ENCODE measurements at places on chromosomes 4 and X. TPM values are rescaled to one million over a fixed set of nuclear protein-coding genes. Genes with fewer than 3 reads are reported as not detected.

DNA sequence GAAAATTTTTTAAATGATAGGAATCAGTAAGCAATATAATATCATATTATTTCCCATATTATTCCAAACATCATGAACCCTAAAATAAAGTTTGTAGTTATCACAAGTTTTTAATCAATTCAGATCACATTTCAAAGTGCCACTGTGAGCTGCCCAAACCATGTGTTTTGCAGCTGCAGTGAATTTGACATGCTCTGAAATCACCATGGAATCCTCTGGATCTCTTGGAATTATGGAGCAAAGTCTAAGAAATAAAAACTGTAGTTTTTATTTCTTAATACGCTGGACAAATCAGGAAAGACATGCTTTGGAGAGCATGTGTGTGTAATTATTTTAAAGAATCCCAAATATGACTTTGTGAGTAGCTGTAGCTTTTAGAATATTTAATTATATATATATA, 262.7 kb downstream of the ANKRD50 start:
- no peak for DNase-seq

GRCh38 chr4:37892641-37893040, 1.8 kb downstream of the TBC1D1 start:
- DNase-seq = no peak

DNA sequence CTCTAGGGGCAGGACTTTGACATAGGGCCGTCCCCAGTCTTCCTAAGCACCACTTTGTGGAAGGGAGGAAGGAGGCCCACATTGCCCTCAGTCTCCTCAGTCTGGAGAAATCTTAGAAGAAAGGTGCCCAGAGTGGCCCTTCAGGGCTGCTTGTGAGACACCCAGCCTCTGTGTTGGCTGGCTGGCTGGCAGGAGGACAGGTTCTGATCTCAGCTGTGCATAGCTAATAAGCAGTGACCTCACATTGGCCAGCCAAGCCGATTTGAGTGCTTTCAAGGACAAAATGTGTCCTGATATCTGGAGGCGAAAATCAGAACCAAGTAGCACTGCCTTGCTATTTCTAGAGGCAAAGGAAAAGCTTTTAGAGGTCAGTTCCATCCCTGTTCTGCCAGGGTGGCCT, 211.5 kb downstream of the BCOR start:
- no peak for DNase-seq

- DNase-seq = no peak
These were observed 192.2 kb downstream of the LDB2 start for GRCh38 chr4:16706251-16706650.

DNA sequence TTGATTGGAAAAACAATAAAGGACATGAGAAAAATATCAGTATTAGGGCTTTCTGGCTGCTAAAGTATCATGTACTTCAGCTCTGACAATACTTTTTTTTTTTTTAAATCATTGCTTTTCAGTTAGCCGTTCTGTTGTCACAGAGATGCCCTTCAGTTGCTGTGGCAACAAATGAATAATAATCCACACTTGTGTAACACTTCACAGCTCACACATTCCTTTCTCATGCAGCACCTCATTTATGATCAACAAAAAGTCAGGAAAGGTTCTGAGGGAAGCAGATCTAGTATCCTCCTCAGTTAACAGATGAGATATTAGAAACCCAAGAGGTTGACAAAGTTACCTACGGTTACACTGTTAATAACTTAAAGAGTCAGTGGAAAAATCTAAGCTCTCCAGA, 444.2 kb upstream of the SLIT2 start:
- no peak for DNase-seq

DNA sequence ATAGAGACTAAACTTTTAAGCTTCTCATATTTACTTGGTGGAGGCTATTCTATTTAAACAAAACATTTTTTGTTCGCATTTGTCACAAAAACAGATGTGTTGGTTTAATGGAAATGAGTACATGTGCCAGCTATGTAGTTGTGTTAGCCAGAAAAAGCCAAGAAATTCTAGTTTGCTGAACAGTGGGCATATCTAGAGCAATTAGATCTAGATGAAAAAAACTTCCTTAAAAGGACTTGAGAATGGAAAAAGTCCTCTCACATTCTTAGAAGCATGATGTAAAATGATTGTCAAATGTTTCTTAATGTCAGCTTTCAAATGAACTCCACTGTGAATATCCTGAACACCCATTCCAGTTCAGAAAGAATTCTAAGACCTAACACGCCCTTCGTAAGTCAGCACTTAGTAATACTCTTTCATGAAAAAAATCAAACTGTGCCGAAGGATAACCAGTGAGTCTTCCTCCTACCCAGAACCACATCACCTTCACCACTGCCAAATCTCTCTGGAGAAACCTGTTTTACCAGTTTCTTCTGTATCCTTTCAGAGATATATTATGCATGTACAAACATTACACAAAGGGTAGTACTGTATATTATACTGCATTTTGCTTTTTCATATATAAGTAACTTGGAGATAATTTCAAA, 28.2 kb downstream of the PHKA1 start:
- no peak for DNase-seq

GRCh38 chr4:88382621-88383020, 4.0 kb downstream of the HERC6 start:
- no peak for DNase-seq

DNA sequence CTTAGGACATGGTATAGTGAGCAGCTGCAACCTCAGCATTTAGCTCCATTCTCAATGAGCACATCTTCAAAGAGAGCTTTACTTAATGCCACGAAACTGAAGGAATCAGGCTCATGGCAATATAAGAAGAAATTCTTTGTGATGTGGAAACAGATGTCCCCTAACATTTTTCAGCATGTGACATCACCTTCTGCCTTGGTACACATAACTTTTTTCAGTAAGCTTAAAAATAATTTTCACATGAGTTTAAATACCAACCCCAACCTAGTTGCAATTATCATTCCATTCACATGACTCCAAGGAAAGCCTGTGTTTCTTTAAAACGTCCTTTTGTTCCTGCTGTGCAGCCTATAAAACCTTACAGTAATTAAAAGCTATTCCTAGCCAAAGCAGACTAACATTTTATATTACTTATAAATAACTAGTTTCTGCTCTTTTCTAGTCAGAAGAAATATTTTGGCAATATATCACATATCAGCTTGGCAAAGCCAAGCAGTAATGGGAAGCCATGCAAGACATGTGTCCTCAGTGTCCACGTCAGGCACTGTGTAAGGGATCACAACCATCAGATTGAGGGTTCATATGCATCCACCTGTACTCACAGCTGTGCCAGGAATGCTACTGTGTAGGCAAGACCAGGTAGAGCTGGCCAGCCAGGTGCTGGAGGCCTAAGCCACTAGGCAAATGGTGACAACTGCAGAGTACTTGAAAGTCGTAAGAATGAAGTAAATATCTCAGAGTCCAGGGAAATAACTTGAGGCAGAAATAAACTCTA, 466.6 kb downstream of the INPP4B start:
- peak; percentile 1 for DNase-seq

GRCh38 chrX:82541822-82542221, 966.3 kb upstream of the POU3F4 start:
- no peak for DNase-seq

GRCh38 chrX:10239611-10240064, 82.9 kb downstream of the CLCN4 start:
- DNase-seq = peak; percentile 87

- no peak for DNase-seq
These were observed 33.8 kb upstream of the TRIM2 start for GRCh38 chr4:153170407-153170806.

DNA sequence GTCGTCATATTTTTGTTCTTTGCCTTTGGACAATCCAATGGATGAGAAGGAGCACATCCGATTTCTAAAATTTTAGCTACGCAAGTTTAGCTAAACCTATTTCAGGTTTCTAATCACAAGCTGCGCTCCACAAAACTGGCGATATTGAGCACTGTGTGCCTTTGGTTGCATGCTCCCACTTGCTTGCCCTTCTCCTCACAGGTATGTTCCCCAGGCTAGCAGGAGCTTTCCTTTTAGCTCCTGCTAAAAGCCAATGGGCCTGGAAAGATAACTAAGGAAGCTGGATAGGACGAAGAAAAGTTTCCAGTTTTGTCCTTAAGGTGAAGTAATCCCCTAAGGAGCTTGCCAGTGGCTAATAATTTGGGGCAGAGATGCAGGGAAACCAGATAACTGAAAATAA, 975.2 kb downstream of the FSTL5 start:
- DNase-seq = no peak

GRCh38 chr4:1211371-1211770, 37.6 kb downstream of the CTBP1 start:
- DNase-seq = no peak

DNA sequence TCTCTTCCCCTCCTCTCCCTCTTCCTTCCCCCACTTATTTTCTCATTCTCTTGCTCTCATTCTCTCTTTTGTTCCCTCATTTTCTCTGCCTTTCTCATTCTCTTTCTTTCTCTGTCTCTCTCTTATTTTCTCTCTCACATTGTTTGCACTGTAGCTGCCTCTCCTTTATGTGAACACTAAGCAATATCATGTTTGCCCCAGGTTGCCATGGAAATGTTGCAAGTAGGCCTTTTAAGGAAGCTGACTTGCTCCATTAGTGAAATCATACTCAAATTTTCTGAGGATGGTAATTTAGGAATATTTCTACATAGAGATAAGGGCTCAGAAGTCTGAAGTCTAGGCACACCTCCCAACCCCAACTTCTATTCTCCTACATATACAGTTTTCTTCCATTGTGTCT, 130.1 kb downstream of the EDA start:
- DNase-seq = no peak

DNA sequence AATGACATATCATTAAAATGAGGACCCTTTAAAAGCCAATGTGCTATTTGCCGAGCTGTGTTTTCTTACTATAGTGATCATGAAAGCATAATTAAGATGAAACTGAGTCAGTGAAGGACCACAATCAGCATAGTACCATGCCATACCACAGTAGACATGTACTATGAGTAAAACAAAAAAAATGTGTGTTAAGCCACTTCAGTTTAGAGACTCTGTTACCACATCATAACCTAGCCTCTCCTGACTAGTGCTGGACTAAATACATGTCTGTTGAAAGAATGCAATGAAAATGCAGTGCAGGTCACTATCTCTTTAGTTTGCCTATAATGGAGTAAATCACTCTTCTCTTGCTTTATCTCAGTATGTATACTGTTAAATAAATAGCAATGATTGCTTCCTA, 12.3 kb upstream of the DDX53 start:
- no peak for DNase-seq

DNA sequence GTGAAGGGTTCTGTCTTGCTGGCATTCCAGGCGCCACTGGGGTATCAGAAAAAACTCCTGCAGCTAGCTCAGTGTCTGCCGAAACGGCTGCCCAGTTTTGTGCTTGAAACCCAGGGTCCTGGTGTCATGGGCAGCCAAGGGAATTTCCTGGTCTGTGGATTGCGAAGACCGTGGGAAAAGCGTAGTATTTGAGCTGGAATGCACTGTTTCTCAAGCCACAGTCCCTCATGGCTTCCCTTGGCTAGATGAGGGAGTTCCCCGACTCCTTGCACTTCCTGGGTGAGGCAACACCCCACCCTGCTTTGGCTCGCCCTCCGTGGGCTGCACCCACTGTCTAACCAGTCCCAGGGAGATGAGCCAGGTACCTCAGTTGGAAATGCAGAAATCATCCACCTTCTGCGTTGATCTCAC, 40.1 kb downstream of the NOP14 start:
- no peak for DNase-seq

GRCh38 chr4:5037553-5038551, 13.4 kb upstream of the STK32B start:
- peak; percentile 50 for DNase-seq

GRCh38 chr4:28247805-28248204, 1387.2 kb downstream of the STIM2 start:
- DNase-seq = no peak

DNA sequence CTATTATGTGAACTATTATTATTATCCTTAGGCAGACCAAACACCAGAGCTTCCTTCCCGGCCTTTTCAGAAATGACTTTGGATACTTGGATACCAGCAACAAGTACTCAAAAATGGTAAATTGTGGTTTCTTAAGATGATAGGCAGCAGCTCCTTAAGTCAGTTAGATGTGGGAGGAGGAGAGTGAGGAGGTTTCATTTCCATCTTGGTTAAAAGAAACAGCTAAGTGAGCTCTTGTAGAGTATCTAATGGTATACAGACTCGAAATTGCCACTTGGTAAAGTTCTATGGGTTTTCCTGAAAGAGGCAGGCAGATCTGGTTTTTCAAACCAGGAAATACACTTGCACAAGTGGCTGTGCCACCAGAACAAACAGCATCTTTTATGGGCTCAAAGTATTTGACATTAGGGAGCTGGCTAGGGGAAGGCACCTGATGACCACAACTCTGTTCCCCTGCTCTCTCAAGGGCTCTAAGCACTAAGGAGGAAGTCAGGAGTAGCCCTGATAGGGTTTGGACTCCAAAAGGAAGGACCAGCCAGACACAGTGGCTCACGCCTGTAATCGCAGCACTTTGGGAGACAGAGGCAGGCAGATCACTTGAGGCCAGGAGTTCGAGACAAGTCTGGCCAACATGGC, 130.9 kb downstream of the TMEM164 start:
- DNase-seq = no peak

- DNase-seq = no peak
These were observed 285.8 kb upstream of the TRPC5 start for GRCh38 chrX:112368371-112368770.

- no peak for DNase-seq
These were observed 70.5 kb downstream of the AFF1 start for GRCh38 chr4:87005369-87005689.

- no peak for DNase-seq
These were observed 773 bp downstream of the SNCA start for GRCh38 chr4:89836031-89836745.

GRCh38 chr4:38673130-38673978, 9.4 kb downstream of the KLF3 start:
- peak; percentile 70 for DNase-seq

- DNase-seq = no peak
These were observed 120.2 kb downstream of the PAPSS1 start for GRCh38 chr4:107599841-107600240.

DNA sequence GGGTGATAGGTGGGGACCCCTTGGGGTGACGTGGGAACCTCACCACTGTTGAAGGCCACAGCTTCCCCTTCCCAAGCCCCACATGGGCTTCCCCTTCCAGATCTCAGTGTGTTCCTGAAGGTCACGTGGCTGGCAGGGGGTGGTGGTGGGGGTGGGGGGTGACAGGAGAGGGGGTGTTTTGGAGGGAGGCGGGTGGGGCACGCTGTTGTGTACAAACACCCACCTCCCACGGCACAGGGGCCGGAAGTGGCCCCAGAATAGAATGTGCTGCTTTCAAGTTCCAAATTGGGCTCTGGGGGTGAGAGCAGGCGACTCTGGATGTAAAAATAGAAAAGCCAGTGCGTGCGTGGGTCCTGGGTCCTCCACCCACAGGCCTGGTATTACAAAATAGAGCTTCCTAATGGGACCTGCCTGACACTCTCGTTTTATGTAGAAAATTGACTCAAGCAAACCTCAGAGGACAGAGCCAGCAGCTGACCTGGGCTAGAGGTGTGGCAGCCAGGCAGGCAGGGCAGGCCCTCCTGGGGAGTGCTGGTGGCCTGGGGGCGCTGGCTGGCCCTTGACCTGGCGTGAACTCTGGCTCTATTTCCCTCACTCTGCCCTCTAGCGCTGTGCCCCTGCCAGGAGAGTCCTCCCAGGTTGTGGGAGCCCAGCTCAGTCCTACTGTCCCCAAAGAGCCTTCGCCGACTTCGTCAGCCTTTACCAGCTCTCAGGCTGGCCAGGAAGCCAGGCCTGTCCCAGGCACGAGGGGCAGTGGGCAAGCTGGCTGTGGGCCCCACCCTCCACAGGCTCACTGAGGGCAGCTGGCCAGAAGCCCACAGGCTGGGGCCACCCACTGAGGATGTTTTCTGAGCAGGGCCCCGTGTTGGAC, 5.4 kb upstream of the SH3BP2 start:
- DNase-seq = no peak

Gene PIR
- total RNA-seq = 16.4 TPM

Gene GAGE12F
- total RNA-seq = not detected

Gene SPP1
- not detected for total RNA-seq

Gene IRAK1
- total RNA-seq = 270 TPM

Gene PAGE4
- total RNA-seq = not detected

All from MG63 (cell line).